ENCODE measurements at places on chromosomes 6 and 20.

- DNase-seq = peak; percentile 65
Measured at GRCh38 chr6:100283285-100283684, 181.4 kb downstream of the SIM1 start.

DNA sequence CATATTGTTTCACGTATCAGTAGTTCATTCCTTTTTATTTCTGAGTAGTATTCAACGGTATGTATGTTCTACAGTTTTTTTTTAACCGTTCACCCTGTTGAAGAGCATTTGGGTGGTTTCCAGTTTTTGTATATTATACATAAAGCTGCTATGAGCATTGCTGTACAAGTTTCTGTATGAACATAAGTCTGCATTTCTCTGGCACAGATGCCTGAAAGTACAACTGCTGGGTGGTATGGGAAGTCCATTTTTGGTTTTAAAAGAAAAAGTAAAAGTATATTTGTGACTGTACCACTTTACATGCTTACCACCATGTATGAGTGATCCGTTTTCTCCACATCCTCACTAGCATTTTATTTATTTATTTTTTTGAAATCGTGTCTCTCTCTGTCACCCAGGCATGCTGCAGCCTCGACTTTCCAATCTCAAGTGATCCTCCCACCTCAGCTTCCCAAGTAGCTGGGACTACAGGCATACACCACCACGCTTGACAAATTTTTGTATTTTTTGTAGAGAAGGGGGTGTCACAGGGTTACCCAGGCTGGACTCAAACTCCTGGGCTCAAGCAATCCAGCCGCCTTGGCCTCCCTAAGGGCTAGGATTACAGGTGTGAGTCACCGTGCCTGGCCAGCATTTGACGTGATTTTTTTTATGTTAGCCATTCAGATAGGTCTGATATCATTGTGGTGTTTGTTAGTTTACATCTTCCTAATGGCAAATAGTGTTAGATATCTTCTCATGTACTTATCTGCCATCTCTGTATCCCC is 11.0 kb upstream of the SIM1 start:
- no peak for DNase-seq

- no peak for DNase-seq
Measured at GRCh38 chr6:108157234-108157980, 8.4 kb upstream of the NR2E1 start.

GRCh38 chr6:21438986-21439352 is 154.6 kb upstream of the SOX4 start:
- no peak for DNase-seq

DNA sequence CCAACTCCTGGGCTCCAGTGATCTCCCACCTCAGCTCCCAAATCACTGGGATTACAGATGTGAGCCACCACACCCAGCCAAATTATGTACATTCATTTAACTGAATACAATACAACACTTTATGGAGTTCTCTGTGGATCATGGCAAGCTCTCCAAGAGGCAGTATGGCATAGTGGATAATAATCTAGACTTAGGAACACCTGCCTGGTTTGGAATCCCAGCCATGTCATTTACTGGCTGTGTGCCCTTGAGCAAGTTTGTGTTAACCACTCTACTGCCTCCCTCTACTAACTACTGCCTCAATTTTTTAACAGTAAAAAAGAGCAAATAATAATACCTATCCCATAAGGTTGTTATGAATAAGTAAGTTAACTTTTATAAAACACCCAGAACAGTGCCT is 1.9 kb upstream of the ETV7 start:
- DNase-seq = no peak

GRCh38 chr20:12171923-12172524 is 254.3 kb downstream of the BTBD3 start:
- DNase-seq = peak; percentile 88

DNA sequence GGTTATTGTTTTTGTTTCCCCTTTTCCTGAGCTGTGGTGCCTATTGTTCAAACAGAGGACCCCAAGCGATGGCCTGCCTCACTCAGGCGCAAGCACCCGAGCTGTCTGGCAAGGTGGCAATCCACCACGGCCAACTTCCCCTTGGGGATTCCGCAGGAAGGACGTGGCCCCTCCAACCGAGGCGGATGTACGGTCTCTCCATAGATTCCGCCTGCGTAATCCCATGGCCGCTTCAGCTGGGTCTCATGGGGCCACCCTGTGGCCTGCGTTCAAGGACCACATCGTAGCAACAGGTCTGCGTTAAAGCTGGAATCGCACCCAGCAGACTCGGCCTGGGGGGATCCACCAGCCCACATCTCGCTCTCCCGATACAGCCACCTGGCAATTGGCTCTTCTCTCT is 79.9 kb downstream of the CEBPB start:
- no peak for DNase-seq

DNA sequence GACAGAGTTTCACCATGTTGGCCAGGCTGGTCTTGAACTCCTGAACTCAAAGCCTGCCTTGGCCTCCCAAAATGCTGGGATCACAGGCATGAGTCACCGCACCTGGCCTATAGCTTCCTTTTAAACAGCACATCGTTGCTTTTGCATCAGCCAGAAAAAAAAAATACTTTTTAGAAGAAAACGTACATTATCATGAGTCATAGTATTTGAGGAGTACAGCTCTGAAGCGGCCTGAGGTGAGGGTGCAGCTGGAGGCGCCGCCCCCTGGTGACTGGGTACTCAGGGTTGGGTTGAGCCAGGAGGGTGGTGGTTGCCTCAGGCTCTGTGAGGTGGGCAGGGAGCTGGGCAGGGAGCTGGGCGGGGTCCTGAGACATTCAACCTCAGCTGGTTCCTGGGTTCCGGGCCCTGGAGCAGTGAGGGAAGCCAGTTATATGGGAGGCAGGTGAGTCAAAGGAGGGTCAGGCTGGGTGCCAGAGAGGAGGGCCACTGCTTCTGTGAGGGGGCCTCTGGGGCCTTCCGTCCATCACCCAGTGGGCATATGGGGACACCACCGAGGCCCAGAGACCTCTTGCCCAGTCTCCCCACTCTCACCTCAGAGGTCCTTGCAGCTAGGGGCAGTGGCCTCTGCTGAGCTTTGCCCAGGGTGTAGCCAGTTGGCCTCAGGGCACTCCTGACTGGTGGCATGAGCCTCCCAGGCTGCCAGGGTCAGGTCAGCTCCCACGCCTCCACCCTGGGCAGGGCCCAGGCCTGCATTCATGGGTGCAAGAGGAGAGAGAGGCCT is 11.7 kb upstream of the ID1 start:
- DNase-seq = peak; percentile 90

GRCh38 chr6:53240761-53241160 is 92.1 kb upstream of the GCM1 start:
- DNase-seq = no peak

DNA sequence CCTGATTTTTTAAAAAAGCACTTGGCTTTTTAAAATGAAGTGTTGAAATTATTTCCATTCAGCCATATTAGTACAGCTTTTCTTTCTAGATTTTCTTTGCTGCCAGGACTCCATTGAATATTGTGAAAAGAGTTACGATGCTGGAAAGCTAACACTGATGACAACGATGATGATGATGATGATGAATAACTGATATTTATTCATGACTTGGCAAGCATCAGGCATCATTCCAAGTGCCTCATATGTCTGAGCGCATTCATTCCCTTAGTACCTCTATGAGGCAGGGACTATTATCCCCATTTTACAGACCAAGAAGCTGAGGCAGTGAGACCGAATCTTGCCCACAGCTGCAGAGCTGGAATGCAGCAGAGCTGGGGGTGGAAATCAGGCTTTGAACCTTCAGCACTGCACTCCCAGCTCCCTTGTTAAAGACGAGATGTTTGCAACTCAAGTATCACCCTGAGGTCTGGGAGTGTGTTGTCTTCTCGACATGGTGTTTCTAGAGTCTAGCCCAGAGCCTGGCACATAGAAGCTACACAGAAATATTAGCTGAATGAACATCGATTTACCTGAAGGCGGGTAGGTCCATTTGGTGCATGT is 85.5 kb upstream of the FRMD1 start:
- no peak for DNase-seq

DNA sequence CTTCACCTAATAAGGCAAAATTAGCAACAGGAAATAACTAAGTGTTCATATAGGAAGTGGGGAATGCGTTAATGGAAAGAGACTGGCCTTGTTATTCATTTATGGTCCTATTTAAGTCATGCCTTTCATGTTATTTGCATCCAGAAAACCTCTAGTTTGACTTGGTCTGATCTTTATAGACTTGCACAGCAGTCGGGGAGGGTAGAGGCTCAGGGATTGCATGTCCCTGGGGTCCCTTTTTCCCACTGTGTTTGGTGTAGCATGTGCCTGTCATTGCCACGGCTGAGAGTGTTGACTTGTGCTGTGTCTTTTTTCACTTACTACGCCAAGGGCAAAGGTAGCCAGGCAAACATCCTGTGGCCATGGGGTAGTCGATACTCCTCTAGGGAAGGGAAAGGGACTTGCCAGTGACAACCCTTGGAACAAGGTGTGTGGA is 105.4 kb upstream of the RIN2 start:
- no peak for DNase-seq

DNA sequence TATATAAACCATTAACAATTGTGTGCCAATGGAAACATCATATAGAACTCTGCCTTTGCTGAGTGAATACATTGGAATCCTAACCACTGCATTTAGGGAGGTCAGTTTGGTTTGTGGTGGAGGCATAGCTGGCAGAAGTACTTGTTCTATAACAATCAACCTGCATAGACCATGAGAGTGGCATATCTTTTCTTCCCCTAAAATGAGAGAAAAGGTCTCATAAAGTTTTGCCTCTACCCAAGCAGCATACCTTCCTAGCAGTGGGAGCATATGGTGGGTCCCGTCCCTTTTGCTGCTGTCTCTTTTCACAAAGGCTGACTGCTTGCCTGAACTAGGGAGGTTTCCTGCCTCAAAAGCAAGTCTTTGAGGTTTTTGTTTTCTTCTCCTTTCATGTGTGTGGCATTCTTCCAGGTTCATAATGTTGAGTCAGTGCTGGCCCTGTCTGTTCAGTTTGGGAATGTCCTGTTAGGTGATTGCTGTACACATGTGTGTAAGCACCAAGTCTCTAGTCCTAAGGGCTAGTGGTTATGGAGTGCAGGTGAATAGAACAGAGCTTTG is 61.2 kb upstream of the SUPT3H start:
- peak; percentile 94 for DNase-seq

DNA sequence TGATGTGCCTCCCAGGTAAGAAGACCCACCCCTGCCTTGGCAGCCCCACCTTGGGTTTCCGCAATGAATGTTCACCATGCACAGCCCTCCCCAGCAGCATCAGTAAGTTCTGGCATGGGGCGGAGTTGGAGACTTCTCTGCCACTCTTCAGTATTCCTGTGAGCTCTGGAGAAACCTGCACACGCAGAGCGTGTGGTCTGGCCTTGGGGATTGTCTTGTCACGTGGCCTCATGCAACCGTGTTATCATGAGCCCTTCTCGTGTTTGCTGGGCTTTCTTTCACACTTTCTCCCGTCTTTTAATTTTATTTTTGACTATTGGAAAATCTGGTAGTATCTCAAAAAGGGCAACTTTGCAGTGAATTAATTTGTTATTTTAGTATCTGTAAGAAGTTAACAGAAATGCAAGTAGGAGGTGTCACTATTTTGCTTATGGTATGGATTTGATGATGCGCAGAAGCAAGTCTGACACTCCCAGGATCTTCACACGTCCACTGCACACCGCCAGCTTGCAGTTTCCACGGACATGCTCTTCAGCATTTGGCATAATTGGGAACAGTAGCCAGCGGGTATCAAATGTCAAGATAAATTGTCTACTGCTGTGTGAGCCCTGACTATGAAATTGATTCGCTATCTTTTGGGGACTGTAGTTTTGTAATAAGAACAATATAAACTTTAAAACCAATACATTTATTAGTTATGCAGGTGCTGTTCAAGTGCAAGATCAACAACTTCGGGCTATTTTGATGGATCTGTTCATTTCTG is 463.5 kb downstream of the QKI start:
- DNase-seq = no peak

DNA sequence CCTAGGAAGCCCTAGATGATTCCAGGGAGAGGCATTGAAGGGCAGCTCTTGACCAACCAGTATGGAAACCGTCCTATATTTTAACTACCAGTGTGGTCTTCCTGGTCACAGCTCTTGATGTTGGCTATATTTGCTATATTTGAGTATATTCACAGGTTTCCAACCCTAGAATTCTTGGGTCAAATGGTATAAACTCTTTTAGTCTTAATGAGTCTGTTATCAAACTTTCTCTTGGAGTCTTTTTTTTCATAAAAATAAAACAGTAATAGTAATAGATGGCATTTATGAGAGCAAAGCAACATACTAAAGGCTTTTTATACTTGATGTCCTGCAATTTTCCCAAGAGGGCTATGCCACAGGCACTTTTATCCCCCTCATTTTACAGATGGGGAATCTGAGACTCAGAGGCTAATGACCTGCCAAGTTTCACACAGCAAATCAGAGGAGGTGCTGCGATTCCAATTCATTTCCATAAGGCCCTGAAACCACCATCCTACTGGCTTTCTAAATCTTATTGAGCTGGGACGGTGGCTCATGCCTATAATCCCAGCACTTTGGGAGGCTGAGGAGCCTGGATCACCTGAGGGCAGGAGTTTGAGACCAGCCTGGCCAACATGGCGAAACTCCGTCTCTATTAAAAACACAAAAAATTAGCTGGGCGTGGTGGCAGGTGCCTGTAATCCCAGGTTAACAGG is 217.2 kb upstream of the ZNF217 start:
- DNase-seq = no peak

DNA sequence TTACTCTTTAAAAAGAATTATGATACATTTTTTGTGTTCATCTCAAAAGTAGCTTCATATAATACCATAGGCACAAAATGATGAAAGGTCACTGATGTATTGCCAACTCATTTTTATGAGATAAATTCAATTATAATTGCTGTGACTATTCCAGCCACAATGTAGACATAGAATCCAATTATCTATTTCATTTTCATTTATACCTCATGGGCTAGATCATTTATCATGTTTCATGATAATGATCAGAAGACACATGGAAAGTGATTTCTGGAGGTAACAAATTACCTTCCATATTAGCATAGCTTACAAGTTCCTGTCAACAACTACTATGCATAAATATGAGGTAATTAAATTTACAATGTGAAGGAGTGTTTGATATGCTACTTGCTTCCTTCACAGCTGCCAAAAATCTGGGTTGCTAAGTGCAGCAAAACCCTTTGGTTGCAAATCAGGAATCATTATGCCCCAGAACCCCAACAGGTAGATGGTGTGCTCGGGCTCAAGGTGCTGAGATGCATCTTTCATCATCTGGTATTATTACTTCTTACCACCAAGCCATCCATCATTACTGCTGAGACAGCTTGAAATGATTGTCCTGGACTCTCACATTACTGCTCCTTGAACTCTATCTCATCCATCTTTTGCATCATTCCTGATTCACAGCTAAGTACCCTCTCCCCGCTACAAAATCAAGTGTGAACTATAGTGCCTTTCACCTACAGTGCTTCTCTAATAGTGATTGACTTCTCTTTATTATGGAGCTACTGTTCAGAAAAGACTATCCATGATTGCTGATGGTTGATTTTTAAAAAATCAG is 306.0 kb upstream of the THEMIS start:
- DNase-seq = no peak

- peak; percentile 8 for DNase-seq
Measured at GRCh38 chr6:114218437-114219340, 124.1 kb downstream of the HS3ST5 start.

- DNase-seq = peak; percentile 40
Measured at GRCh38 chr6:15754035-15754705, 91.3 kb upstream of the DTNBP1 start.

Measured in astrocyte of the spinal cord (primary cell).